ENCODE measurements at places on chromosomes 1 and 21. TPM values are rescaled to one million over a fixed set of nuclear protein-coding genes. Genes with fewer than 3 reads are reported as not detected.

ACOT7 gene
- 25.4 TPM for total RNA-seq

ATAD3A gene
- total RNA-seq = 25.9 TPM

RNU1-2 gene
- total RNA-seq = 3,030 TPM

CCDC27 gene
- not detected for total RNA-seq

TNFRSF8 gene
- 0.28 TPM for total RNA-seq

GNAT2 gene
- total RNA-seq = 0.28 TPM

TIPRL gene
- 37.7 TPM for total RNA-seq

HAO2 gene
- not detected for total RNA-seq

LCE2A gene
- not detected for total RNA-seq

CNR2 gene
- total RNA-seq = not detected

CD244 gene
- total RNA-seq = not detected

APP gene
- 492 TPM for total RNA-seq

BRDT gene
- not detected for total RNA-seq

INAVA gene
- 0.18 TPM for total RNA-seq

TCHH gene
- total RNA-seq = under 0.01 TPM

BMP8B gene
- total RNA-seq = not detected

DAB1 gene
- total RNA-seq = 0.46 TPM

ANKRD35 gene
- total RNA-seq = 1.9 TPM

ATP5IF1 gene
- total RNA-seq = 203 TPM

ALPL gene
- 1.5 TPM for total RNA-seq

USP48 gene
- 38.6 TPM for total RNA-seq

TTC39A gene
- 0.74 TPM for total RNA-seq

ZBTB8B gene
- not detected for total RNA-seq

A3GALT2 gene
- not detected for total RNA-seq
